ENCODE measurements at places on chromosomes 13 and 19.

- peak; percentile 67 for DNase-seq
Measured at GRCh38 chr13:104779311-104779993, 1713.2 kb upstream of the SLC10A2 start.

- DNase-seq: no peak
Measured at GRCh38 chr19:291561-292280, 518 bp upstream of the PLPP2 start.

DNA sequence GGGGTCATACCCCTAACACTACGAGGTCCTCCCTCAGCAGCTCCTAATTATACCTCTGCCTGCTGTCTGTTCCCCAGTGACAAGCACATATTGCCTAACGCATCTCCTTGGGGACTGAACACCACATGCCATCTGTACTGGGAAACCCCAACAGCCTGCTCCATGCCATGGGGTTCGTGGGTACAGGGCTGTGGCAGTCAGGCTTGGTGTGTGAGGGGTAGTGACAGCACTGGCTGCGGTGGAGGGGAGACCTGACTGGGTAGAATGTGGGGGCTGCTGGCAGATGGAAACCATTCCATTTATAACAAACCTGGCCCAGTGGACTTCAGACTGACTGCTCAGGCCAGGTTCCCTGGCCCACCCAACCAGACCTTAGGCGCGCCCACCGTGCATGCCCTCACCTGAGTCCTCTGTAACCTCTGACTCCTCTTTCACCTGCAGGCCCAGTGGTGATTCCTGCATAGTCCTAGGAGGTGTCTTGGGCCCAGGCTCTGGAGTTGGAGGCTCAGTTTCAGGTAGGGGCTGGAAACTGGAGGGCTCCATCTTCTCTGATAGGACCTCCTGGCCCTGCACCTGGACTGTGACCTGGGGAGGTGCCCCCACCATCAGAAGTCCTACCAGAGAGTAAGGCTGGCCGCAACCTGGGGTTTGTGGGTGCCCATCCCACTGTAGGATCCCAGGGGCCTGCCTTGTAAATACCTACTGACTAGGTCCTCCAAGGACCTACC is 3.0 kb downstream of the MZF1 start:
- DNase-seq: no peak

- no peak for DNase-seq
Measured at GRCh38 chr19:44943801-44944249, 1.8 kb downstream of the APOC4 start.

- no peak for DNase-seq
Measured at GRCh38 chr19:50365434-50366306, at the start of gene NAPSA. NAPSA (minus strand) TSS chr19:50365639; CDS start chr19:50365621, 18 bp downstream.

DNA sequence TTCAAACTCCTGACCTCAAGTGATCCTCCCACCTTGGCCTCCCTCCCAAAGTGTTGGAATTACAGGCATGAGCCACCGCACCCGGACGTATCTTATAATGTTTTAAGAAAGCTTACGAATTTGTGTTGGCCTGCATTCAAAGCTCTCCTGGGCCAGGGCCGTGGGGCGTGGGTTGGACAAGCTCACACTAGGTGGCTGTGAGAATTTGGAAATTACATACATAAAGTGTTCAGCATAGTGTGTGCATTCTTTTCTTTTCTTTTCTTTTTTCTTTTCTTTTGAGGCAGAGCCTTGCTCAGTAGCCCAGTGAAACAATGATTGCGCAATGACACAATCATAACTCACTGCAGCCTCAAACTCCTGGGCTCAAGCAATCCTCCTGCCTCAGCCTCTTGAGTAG is 2.6 kb downstream of the ZSWIM4 start:
- DNase-seq: peak; percentile 69

GRCh38 chr19:8423817-8424223 is 10.7 kb downstream of the MARCHF2 start:
- DNase-seq: peak; percentile 94

GRCh38 chr13:108460043-108460442 is 169.4 kb upstream of the MYO16 start:
- no peak for DNase-seq

- DNase-seq: no peak
Measured at GRCh38 chr19:57436417-57436816, 1.3 kb downstream of the ZNF749 start.

- peak; percentile 78 for DNase-seq
Measured at GRCh38 chr13:84446972-84447639, 564.8 kb upstream of the SLITRK1 start.
